ENCODE measurements at places on chromosomes 11 and 22.

GRCh38 chr11:35363854-35364780 lies 55.2 kb downstream of the SLC1A2 start:
- DNase-seq: no peak

GRCh38 chr11:47514825-47515647 lies 37.9 kb downstream of the CELF1 start:
- DNase-seq: no peak

DNA sequence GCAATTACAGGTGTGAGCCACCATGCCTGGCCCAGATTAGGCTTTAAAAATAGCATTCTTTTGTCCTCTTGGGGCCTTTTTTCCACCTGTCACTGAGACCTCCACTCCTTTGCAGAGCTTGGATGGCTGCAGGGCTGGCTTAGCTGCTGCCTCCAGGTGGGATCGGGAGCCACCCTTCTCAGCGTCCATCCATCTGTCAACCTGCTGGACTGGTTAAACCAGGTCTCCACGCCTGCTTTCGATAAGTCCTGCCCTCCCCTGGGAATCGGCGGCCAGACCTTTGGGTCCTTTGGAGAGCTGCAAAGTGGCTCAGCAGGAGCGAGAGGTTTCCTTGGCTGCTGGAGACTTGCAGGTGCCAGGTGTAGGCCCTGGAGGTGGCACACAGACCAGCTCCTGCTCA lies 23.4 kb upstream of the GRAMD4 start:
- peak; percentile 69 for DNase-seq

DNA sequence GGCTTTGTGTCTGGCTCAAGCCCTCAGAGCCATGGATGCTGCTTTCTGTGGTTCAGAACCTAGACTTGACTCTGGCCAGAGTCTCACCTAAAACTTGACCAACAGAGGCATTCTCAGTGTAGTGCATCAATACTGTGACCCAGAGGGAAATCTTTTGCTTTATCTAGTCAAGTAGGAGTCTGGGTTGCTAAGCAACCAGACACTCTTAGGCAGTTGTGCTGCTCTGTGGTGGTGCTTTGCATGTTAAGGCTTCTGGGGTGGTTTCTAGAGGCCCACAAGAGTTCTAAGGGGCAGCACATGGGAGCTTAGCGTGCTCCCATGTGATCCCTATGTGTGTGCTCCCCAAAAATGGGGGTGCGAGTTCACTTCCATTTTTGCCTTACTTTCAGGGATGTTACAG lies 224.6 kb upstream of the PLET1 start:
- DNase-seq: no peak

GRCh38 chr22:48632646-48633246 lies 1194.9 kb downstream of the BRD1 start:
- DNase-seq: no peak

DNA sequence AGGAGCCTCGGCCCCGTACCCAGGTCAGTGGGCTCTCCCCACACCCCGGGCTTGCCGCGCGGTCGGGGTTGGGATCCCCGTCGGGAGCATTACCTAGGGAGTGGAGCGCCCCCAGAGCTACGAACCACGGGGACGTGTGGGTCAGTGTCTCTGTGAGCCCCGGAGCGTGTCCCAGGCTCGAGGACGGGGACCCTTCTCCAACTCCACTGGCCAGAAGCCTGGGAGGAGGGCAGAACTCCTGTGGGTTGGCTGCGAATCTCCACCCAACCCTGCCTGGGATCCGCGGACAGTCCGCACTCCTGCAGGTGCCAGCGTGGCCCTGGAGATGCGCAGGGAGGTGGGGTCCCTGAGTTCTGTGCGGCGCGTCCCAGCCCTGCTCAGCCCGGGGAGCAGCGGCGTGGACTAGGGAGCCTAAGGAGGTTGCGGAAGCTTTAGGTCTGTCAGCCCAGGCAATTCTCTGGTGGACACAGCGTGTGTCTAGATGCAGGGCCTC lies 346 bp downstream of the PPFIBP2 start:
- DNase-seq: no peak

DNA sequence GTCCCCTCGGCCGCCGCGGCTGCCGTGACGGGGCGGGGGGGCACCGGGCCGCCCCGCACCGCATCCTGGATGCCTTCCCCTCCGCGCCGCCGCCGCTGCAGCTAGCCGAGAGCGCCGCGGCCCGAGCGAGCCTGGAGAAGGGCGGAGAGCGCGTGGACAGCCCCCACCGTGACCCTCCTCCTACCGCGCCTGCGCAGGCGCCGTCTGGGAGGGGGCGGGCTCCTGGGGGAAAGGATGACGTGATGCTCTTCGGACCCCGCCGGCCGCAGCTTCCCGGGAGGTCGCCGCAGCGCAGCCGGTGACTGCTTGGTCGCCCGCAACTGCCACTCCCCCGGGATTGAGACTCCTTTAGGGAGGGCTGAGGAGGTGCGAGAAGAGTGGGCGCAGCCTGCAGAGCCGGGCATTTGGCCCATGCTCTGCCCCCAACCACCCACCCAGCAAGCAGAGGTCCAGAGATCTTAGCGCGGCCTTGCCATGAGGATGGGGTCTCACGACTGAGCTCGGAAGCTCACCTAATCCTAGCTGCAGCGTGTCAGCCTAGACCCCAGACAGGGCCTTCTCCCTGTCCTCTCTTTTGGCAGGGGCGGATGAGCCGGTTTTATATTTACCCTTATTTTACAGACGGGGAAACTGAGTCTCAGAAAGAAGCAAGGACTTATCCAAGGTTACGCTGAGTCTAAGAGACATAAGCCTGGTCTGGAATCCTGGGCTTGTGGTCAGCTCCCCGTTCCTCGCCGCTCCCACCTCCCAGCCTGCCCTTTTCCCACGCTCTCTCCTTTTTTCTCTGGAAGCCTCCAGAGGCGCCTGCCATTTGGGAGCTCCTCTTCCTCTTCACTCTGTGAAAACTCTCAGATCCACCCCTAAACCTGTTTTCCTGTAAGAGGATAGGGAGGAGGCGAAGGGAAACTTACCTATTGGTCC lies at the start of gene DENND5A:
Gene DENND5A, minus strand, starts transcription at position 140 of the 921 bp plus-strand sequence. CDS start 281 bp downstream, outside the sequence.
- DNase-seq: peak; percentile 84

GRCh38 chr11:95360377-95361075 lies 129.5 kb upstream of the SESN3 start:
- no peak for DNase-seq

DNA sequence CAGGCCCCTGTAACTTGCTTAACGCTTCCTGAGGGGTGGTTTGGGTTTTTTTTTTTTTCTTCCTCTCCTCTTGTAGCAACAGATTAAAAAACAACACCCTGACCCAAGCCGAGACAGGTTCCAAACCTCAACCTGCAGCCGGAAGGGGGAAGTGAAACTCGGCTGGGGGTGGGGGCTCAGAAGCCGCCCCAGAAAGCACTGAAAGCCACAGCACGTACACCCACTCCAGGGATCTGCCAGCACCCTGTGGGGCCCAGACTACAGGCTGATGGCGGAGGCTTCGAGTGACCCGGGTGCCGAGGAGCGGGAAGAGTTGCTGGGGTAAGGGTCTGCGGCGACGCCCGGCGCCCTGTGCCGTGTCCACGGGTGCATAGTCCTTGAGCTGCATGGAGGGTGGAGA lies at the start of gene LSP1:
Gene LSP1, plus strand, starts transcription at position 208 of the 400 bp plus-strand sequence. Its CDS starts 61 bp downstream, at position 269.
- no peak for DNase-seq

DNA sequence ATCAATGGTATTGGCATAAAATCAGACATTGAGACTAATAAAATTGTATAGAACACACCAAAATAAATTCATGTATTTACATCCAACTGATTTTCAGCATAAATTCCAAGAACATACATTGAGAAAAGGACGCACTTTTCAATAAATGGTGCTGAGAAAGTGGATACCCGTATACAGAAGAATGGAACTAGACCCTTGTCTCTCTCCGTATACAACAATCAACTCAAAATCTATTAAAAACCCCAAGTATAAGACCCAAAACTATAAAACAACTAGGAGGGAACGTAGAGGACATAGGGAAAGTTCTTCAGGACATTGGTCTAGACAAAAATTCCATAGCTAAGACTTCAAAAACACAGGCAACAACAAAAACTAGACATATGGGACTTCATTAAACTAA lies 97.4 kb downstream of the GGTLC2 start:
- DNase-seq: no peak

- no peak for DNase-seq
Observed at GRCh38 chr22:26168939-26169314, 335 bp upstream of the SEZ6L start.

DNA sequence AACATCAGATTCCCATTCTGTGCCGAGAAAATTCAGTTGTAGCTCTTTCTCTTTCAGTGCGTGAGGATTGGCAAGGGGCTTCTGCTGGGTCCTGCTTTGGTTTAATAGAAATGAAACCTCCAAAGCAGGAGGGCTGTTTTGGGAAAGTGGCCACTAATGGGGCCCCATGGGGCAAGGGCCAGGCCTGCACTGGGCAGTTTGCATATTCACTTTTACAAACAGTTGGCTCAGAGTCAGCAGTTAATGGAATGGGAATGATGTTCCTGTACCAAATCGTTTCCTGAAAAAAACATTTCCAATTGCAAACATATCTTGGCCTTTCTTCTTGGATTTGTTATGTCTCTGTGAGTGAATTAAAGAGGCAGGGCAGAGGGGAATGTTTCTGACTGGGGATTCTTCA lies 92.1 kb downstream of the PARVA start:
- DNase-seq: no peak

GRCh38 chr11:5700421-5701054 lies 10.9 kb downstream of the TRIM22 start:
- no peak for DNase-seq

GRCh38 chr11:116224889-116225200 lies 547.9 kb downstream of the BUD13 start:
- no peak for DNase-seq

DNA sequence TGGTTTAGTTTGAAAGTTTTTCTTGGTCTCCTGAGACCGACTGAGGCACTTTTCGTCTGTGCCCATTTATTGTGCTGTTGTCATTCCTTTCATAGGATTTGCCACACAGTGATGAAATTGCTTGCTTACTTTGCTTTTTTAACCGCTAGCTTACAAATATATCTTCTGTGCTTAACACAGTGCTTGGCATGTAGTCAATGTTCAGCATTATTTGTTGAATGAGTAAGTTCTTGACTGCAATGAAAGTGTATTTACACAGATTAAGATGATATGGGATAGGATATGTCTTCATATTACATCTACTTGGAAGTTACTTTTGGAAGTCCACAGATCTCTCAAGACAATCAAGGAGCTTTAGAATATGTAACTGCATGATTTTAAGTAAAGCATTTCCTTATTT lies 91.2 kb downstream of the GRIA4 start:
- no peak for DNase-seq

GRCh38 chr11:21372672-21373071 lies 703.3 kb downstream of the NELL1 start:
- no peak for DNase-seq

- DNase-seq: no peak
Observed at GRCh38 chr11:59800390-59801025, 10.1 kb downstream of the MRPL16 start.

- DNase-seq: no peak
Observed at GRCh38 chr11:48008951-48009270, 28.6 kb downstream of the PTPRJ start.

- no peak for DNase-seq
Observed at GRCh38 chr22:50699756-50700386, 27.2 kb downstream of the SHANK3 start.

- no peak for DNase-seq
Observed at GRCh38 chr11:117884994-117885393, 8.5 kb upstream of the FXYD6 start.

- DNase-seq: no peak
Observed at GRCh38 chr11:44630511-44631210, 65.2 kb downstream of the CD82 start.

GRCh38 chr11:96554236-96554820 lies 164.5 kb downstream of the JRKL start:
- no peak for DNase-seq

DNA sequence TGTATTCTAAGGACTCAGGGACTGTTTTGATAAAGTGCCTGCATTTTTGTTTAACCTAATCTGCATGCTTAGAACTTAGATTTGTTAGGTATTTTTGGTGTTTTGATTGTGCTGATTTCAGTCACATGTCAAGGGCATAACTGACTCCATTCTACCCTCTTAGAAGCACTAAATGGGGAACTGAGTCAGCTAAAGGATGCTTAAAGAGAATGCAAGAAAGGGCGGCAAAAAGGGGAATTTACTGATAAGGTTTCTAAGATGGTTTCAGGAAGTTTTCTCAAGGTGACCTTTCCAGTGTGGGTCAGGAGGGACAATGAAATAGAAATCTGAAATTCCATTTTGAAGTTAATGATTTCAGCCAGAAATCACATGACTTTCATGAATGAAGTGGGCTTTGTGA lies 43.0 kb downstream of the MMP20 start:
- no peak for DNase-seq

DNA sequence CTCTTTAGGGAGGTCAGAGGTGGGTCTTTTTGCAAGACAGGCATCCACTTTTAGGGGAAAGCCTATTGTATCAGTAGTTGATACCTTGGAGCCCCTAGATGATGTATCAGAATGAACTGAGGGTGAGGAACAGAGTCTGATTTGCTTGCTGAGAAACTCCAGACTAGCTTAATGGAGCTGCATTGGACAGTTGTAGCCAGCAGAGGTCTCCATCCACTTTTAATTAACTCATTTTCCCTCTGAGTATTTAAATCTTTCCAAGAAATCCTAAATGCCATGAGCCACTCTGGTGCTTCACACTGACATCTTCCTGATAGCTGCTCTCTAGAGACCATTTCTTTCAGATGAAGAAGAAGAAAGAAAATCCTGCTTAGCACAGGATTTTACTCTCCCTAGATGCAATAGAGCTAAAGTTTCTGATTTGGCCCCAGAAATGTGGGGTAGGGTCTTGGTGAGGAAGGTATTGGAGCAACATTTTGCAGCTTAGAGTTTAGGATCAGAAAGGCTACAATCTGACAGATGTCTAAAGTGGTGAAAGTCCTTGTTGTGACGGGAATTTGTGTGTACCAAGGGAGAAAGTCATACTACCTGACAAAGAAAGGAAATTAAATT lies 38.0 kb downstream of the EXT2 start:
- peak; percentile 26 for DNase-seq

DNA sequence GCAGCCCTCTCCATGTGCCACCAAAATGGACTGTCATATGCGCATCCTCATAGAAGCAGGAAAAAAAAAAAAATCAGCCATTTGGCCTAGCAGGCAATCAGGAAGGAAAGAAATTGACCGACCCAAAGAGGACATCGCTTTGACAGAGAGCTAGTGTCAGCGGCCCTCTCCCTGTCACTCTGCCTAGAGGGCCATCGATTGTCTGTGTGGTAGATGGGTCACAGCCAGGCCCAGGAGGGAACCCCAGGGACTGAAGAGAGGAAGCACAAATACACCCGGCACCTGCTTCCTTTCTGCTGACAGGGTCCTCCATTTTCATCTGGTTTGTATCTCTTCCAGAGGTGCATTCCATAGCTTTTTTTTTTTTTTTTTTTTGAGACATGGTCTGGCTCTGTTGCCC lies 21.8 kb downstream of the VPS37C start:
- no peak for DNase-seq

GRCh38 chr22:24423519-24424000 lies 3.8 kb upstream of the ADORA2A start:
- peak; percentile 20 for DNase-seq
